Right cardiac atrium (tissue), 5 donors: ENCODE measurements at places on chromosomes 6 and 20. TPM values are rescaled to one million over a fixed set of nuclear protein-coding genes. Genes with fewer than 3 reads are reported as not detected.

GRCh38 chr6:20135677-20136268 lies 76.5 kb downstream of the MBOAT1 start:
- no peak for DNase-seq

The TTLL9 gene
- 0.19 TPM for total RNA-seq

The PPP1R3G gene
- 6.7 TPM for total RNA-seq

- DNase-seq, result no peak
These were observed 97.5 kb upstream of the RPS6KA2 start for GRCh38 chr6:166724576-166724975.

DNA sequence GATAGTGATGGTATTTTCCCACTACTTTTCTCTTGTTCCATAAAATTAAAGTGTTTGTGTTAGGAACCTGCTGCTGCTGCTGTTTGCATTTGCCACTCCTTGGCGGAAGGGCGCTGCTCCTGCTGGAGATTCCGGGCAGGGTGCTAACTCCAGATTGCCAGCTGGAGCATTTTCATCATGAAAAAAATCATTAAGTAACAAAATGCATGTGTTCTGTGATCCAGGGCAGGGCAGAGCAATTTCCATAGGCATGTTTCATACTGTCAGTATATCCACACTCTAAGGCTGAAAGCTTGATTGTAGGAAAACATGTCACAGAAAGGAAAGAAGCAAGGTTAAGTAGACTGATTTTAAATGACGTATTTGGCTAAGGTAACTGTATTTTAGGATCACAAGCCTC lies 24.0 kb downstream of the PBOV1 start:
- no peak for DNase-seq

DNA sequence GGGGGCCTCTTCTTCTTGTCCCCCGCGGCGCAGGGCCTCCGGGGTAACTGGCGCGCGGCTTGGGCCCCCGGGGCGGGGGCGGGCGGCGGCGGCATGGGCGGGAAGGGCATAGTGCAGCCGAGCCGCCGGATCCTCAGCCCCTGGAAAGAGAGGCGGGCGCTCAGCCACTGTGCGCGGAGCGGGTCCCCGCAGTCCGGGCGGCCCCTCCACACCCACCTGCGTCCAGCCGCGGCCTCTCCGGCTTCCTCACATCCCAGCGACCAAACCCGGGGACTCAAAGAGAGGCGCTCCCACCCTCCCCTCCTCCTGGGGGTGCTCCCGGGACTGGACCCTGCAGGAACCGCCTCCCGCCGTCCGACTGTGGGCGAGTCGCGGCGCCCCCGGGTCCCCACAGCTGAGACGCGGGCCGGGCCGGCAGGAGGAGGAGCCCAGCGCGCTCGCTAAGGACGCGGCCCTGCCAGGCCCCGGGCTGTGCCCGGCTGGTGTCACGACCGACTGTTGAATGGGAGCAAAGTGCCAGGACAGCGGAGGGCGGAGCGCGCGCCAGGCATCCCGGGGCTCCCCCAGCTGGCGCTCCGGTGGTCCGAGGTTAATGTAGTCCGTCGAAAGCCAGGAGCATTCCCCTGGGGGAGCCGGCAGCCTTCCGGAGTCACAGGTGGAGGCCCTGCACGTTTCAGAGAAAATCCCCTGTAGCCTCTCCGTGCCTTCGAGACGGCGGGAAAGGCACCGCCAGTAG lies at the start of gene PRR18:
Gene PRR18, minus strand, starts transcription at position 360 of the 736 bp plus-strand sequence. Its CDS starts 250 bp downstream, at position 110.
- no peak for DNase-seq

- no peak for DNase-seq
These were observed 109.9 kb downstream of the PSMB1 start for GRCh38 chr6:170443151-170443662.

DNA sequence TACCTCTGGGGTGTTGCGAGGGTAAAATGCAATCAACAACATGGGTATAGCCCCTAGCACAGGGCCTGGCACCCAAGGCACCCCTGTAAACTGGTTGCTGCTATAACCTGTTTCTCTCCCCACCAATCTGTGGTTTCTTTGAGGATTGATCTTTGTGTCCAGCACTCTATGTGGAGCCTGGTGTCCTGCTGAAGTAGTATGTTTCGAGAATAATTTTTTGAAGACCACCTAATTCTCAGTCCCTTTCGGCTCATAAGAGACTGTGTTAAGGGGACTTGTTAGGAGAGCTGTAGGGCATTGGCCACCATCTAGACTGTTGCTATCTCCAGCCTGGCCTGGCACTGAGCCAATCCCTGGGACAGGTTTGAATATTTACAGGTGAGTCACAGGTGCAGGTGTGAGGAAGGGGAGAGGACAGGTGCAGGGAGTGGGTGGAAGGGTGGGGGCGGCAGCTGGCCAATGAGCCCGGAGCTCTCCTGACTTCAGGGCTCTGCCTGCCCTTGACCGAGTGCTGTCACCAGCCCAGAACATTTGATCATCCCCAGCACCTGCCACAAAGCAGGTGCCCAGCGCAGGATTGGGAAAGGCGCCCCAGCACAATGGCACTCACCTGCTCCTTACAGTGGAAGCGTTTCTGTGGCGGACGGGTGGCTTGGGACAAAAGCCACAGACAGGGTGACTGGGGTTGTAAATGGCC lies 8.1 kb upstream of the C20orf144 start:
- no peak for DNase-seq

The PRPH2 gene
- 1.6 TPM for total RNA-seq

- no peak for DNase-seq
These were observed 28.3 kb upstream of the SMIM29 start for GRCh38 chr6:34276881-34277762.

- no peak for DNase-seq
These were observed 261.3 kb downstream of the PLCB1 start for GRCh38 chr20:8393381-8393780.

GRCh38 chr20:47789081-47789763 lies 3.9 kb upstream of the SULF2 start:
- DNase-seq, result no peak

- DNase-seq, result no peak
These were observed 37.0 kb upstream of the CDKN1A start for GRCh38 chr6:36641543-36641942.

DNA sequence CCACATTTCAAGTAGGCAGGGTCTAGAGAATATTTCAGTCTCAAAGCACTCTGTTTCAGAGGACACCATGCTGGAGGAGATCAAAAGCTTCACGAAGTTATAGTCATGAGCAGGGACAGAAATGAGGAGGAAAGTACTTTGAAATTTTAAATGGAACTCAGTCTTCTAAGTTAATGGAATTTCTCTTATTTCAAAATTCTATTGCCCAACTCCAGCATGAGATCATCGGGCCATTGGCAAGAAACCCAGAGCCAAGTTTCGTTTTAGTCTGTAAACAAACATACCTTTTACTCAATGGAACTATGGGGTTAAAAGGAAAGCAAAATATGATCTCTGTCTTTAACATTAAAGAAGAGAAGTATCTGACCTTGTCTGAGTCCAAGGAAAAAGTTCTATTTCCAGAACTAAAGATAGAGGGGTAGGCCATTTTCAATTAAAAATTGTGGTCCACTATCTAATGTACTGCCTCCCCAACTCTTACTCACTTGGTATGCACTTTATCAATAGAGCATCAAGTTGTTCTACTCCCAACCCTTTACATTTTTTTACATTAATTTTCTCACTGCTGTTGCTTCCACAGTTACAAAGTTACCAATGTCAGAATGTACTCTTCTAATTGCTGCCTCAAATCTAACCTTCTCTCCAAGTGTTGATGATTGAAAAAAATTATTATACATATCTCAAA lies 235.3 kb upstream of the NRSN1 start:
- DNase-seq, result no peak

DNA sequence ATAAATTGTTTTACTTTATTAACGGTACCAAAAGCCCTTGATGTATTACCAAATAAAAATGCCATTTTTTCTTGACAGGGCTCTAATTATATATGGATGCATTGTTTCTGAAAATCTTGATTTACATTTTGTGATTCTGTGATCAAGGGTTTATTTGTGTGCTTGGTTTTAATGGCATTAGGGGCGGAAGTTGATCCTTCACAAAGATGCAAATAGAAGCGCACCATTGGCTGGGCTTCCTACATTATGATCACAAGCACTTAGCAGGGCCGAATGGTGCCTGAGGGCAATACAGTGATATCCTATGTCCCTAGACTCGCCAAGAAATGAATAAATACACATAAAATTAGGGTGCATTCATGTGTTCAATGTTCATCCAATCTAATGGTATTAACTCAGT lies 172.9 kb upstream of the UST start:
- DNase-seq, result no peak

DNA sequence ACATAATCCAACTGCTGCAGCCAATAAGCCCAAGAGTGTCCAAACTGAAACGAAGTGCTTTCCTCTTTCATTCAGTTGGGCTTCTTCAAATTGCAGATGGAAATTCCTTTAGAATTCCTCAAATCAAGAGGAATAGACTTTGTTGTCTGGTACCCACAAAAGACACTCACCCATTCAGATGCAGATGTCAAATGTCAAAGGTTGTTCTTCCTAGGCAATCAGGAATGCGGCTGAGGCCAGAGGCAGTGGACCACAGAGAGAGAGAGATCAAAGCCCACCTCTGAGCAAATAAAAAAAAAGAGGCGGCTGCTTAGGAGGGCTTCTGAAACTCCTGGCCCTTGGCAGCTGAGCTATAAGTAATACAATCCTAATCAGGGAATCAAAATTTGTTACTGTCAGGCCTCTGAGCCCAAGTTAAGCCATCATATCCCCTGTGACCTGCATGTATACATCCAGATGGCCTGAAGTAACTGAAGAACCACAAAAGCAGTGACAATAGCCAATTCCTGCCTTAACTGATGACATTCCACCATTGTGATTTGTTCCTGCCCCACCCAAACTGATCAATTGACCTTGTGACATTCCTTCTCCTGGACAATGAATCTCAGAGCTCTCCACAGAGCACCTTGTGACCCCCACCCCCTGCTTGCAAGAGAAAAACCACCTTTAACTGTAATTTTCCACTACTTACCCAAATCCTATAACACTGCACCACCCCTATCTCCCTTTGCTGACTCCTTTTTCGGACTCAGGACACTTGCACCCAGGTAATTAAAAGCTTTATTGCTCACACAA lies 303.0 kb upstream of the GJE1 start:
- no peak for DNase-seq

DNA sequence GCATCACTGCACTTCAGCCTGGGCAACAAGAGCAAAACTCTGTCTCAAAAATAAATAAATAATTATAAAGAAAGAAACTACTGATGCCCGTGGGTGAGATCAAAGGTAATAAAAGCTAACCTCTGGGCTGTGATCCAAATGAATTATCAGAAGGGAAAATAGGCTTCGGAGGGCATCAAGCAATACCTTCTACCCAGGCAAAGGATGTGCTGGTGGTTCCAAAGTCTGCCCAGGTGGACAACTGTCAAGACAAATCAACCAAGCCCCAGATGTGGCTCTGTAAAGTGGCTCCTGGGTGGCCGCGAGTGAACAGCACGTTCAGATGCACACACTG lies 95.6 kb downstream of the SCML4 start:
- DNase-seq, result no peak

The PARD6B gene
- total RNA-seq, result 3.7 TPM

The EFCAB8 gene
- 0.64 TPM for total RNA-seq

- DNase-seq, result no peak
These were observed 891 bp downstream of the RIPPLY2 start for GRCh38 chr6:83854001-83854501.

DNA sequence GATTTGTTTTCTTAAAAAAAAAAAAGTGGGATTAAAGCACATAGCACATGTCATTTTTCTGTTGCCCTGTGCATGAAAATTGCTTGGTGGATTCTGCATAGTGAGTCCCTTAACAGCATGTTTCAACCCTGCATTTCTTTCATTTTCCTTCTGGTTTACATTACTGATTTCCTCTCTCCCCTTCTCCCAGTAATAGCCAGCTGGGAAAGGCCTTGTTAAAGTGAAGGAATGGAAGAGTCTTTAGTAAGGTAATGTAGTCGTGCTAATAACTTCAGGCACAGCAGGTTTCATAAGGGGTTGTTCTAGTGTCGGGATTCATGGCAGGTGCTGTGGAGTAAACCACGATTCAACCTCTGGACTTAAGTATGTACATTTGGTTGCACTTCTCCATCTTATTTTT lies 202.4 kb downstream of the FARS2 start:
- no peak for DNase-seq

DNA sequence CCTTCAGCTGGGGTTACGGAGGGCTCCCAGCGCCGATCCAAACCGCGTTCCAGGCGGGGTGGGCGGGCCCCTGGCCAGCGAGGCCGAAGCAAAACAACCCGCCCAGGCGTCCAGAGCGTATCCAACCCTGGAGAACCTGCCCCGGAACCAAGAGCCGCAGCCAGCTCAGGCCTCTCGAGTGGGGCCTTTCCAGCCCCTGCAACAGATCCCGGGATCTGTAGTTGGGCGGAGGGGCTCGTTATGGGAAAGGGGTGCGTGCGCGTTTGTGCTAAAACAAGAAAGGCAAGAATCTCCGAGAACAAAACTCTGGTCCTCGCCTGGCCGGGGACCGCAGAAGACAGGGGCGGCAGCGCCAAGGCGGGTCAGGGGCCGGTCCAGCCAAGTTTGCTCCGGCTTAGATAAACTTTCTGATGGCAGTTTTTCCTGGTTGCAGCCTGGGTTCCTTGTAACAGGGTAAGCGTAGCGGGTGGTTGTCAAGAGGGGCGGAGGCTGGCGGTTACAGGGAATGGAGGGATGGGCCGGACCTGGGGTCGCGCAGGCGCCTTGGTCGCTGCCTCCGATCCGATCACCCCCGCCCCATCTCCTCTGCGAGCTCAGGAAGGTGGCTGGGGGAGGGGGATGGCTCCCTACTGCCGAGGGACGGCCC lies 448 bp upstream of the RIN2 start:
- peak; percentile 97 for DNase-seq

DNA sequence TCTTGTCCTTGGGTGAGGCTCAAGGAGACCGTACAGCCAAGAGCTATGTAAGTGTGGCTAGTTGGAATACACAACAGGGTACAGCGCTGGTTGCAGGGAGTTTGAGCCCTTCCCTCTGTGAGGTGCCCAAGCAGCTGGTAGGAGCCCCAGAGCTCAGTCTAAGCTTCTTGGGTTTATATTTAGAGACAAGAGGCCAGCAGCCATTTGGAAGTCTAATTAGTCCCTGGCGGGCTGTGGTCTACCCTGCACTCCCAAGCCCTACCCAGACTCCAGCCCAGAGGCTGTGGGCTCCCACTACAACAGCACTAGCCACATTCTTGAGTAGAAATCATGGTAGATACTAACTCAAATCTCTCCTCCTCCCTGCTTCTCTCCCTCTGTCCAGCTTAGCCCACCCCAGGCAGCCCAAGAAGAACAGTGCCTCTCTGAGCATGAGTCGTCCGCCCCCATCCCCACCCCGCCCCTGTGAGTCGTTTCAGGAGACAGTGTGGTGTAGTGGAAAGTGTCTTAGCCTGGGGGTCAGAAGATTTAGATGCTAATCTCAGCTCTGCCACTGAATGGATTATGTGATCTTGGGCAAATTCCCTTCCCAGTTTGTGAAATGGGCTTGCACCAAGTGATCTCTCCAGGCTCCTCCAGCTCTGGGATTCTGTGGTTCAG lies 37.8 kb downstream of the EIF2S2 start:
- DNase-seq, result no peak

- DNase-seq, result peak; percentile 30
These were observed 37.8 kb downstream of the ZC2HC1B start for GRCh38 chr6:143901885-143902750.

The PKHD1 gene
- 0.03 TPM for total RNA-seq
